ENCODE measurements at places on chromosomes 3 and 15.

- DNase-seq = no peak
Measured at GRCh38 chr3:151794080-151794479, 19.8 kb upstream of the AADAC start.

DNA sequence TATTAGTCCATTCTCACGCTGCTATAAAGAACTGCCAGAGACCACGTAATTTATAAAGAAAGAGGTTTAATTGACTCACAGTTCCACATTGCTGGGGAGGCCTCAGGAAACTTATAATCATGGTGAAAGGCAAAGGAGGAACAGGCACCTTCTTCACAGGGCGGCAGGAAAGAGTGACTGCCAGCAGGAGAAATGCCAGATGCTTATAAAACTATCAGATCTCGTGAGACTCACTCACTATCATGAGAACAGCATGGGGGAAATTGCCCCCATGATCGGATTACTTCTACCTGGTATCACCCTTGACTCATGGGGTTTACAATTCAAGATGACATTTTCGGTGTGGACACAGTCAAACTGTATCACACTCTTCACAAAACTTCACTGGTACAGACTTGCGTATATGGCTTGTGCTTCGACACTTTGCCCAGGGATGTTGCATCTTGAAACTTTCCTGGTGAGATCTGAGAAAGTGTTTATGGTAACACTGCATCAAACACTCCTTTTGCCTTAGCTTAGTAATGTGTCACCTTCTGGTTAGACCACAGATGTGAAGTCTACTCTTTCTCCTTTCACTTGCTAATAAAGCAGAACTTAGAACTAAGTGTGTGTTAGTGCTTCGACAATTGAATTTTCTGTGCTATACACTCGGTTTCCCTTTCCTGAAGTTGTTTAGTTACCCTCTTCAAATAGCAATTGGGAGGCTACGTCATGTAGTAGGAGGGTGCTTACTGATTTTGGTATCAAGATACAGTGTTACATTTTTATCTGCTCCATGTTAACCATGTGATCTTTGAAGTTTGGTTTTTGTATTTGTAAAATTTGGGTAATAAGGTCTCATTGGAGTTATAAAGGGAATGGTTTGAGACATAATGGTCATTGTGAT lies 185.7 kb downstream of the LPP start:
- DNase-seq = peak; percentile 36

DNA sequence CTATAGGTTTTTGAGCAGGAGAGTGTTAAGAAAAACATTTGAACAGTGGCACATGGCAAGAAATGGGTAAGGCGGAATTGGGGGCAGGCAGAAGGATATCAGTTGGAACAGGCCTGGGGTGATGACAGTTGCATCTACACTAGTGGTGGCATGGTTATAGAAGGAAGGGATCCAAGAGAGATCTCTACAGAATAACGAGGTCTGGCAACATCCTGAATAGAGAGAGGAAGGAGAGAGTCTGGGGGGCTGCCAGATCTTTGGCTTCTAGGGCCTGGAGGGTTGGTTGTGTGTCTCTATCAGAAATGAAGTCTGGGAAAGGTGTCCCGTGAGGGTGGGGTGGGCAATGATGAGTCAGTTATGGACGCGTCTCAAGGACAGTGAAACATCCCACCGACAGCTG lies 26.3 kb downstream of the FSTL1 start:
- DNase-seq = no peak

- DNase-seq = no peak
Measured at GRCh38 chr3:135103917-135104316, 308.9 kb downstream of the EPHB1 start.

DNA sequence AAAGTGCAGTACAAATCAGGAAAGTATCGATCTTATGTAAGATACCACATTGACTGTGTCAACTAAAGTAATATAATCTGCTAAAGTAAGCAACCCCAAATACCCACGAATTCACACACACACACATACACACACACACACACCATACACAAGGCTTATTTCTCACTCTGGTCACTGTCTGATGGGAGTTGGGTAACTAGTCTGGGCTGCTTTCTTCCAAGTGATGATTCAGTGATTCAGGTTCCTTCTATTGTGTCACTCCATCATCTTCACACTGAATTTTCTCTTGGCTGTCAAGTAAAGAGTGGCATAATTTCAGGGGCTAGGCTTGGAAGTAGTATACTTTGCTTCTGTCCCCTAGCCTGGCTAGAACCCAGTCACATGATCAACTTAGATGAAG lies 104.8 kb upstream of the CCDC54 start:
- no peak for DNase-seq

- DNase-seq = no peak
Measured at GRCh38 chr3:162142511-162142910, 645.9 kb downstream of the OTOL1 start.

DNA sequence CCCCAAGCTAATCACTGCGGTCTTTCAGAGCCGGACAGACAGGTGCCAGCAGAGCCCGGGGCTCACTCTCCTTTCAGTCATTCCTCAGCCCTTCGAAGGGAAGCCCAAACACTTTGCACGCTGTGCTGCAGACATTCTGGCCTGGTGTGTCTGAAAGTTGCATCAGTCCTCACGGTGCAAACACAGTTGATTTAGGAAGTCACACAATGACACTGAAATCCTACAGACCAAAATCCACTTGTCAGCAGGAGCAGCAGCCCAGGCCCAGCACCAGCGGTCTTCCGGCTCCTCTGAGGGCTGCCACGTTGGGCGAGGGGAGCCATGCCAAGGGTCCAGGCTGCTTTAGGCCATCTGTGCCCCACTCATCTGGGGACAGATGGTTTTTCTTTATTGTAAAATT lies 61.6 kb downstream of the RGMA start:
- DNase-seq = no peak

GRCh38 chr3:56694867-56695683 lies 12.0 kb upstream of the TASOR start:
- DNase-seq = peak; percentile 43

DNA sequence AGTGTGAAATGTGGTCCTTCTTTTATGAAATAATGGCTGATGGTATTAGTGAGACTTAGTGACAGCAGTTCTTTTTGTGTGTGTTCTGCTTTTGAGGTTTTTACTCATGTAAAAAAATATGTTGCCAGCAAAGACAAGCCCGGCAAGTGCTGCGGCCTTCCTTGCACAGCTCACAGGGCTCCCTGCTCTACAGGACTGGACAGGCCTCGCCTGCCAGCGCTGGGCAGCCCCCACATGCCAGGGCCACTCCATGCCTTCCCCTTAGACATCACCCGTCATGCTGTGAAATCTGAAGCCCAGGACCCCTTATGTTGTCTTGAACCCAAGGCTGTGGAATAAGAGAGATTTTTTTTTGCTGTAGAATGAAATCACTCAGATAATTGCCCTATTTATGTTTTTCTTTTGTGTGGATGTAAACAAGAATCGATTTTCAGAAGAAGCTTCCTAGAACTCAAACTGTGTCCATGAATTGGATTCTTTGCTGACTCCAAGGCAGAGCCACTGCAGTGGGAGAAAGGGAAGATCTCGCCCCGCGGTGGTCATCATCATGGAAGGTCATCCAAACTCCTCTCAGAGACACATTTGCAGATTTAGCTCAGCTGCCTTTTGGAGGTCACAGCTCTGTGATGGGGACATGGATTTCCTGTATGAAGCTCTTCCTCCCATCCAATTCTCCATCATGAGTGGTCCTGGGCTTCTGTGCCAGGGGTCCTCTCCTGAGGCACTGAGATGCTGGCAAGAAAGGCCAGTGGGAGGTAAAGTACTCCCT lies 150.8 kb downstream of the ATP10A start:
- no peak for DNase-seq

GRCh38 chr15:99399618-99400017 lies 148.3 kb downstream of the LRRC28 start:
- no peak for DNase-seq

GRCh38 chr3:54575618-54575960 lies 352.3 kb downstream of the LRTM1 start:
- no peak for DNase-seq

DNA sequence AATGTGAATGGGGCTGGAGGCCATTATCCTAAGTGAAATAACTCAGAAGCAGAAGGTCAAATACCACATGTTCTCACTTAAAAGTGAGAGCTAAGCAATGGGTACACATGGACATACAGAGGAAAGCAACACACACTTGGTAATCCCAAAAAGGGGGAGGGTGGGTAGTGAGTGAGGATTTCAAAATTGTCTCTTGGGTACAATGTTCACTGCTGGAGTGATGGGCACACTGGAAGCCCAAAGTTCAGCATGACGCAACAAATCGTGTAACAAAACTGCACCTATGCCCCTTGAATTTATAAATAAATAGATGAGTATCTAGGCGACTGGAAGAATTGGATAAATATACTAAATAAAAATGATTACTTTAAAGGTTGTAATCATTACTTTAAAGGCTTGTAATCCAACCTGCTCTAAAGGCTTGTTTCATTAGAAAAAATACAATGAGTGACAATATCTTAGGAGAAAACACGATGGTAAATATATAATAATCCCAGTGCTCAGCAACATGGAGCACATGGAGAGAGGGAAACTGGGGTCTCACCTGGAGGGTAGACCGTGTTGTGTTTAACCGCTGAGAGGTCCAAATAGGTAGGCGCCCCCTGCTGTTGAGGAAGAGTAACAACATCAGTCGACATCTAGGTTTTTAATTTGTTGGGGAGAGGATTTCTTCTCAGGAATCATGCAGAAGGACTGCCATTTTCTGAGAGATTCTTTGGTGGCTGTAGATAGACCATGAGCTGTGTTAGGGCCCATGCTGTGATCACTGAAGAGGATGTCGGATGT lies 78.5 kb upstream of the ROBO1 start:
- DNase-seq = no peak

DNA sequence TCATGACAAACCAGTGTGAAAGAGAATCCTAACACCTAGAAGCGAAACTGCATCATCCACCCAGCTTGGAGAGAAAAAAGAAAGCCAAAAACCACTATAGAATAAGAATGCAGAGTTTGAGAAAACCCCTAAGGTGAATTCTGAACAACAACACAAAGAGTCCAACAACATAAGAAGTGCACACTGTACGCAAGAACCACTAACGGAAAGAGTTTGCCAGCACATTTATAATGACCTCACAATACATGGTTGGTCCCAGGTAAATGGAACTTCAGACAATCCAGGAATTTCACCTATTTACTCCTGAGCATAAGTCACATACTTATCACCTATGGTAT lies 128.3 kb upstream of the BHLHE40 start:
- peak; percentile 60 for DNase-seq

GRCh38 chr3:38368238-38368637 lies 21.7 kb downstream of the XYLB start:
- no peak for DNase-seq

DNA sequence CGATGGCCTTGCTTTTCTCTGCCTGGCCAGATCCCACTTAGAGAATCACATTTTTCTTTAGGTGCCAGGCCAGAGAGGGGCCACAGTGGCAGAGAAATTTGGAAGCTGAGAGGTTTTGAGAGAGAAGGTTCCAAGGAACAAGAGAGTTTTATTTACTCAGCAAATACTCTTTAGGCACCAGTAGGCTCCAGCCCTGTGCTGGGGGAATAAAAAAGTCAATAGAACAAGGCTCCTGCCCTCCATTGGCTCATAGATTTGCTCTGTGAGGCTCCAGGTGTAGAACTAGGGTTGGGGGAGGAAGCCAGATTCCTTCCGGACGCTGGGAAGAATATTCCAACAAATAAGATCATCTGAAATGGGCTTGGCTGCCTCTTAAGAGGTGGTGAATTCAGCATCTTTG lies 59.9 kb downstream of the ST8SIA2 start:
- no peak for DNase-seq

- DNase-seq = no peak
Measured at GRCh38 chr3:73681610-73682009, 56.9 kb upstream of the PDZRN3 start.

DNA sequence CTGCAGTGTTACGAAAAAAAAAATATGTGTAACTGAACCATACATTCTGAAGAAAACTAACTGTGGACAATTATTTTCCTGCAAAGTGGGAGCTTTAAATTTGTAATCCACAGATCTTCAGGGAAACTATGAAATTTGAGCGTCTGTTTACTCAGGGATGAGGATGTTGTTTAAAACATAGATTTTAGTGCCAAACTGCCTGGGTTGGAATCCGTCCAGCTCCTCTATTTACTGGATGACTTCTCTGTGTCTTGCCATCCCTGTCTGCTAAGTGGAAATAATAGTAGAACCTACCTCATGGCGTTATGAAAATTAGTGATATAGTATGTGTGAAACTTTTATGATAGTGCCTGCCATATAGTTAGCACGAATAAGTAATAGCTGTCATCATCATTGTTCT lies 666.5 kb downstream of the SQOR start:
- DNase-seq = no peak

GRCh38 chr3:177263615-177264368 lies 66.5 kb upstream of the TBL1XR1 start:
- DNase-seq = no peak

DNA sequence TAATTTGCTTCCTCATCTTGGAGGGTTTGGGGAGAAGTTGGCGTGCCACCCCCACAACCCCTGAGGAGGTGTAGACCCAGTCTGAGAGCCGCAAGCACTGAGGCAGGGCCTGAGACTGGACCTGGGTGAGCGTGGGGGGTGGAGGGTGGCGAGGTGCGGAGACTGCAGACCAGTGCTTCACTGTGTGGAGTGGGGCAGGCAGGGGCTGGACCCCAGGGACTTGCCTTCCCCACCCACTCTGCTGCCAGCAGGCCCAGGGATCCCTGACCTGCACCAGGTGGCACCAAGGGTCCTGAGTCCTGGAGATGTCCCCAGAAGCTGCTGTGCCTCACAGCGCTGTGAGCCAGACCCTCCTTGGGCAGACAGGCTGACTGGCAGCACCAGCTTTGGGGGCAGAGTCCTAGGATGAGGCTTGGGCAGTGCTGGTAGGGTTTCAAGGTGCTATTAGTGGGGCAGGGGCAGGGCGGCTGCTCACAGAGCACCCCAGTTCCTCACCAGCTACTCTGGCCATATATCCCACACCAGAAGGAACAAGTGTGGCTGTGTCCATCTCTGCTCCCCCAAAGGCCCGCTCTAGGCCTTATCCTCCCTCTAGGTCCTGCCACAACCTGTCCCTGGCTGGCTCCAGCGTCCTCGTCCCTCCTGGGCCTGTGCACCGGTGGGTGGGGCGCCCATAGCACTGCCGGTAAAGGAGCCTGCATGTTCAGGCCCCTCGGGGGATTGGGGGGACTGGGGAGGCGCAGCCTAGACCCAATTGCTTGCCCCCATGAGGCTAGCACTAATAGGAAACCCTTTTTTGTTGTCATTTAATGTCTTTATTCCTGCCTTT lies 11.8 kb downstream of the ZBTB47 start:
- DNase-seq = no peak

DNA sequence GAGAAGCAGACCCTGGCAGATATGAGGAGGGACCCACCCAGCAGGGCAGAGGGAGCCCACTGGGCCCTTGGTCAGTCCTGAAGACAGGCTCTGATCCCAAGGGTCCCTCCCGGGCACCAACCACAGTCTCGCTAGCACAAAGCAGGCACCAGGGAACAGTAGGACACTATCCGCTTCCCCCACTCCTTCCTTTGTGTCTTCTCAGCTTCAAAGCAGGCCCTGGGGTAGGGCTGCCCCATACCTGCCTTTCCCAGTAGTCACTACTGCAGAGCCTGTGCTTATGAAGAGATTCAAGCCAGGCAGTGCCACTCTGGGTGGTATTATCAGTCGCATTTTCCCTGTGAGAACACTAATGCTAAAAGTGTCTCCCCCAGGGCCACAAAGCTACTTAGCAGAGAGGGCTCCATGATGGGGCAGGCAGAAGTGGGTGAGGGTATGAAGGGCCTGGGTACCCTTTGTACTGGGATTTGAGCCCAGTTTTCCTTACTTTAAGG lies 32.7 kb downstream of the SRPRB start:
- no peak for DNase-seq

Data from CD4-positive, alpha-beta memory T cell (primary cell).